Adipocyte (in vitro differentiated cells): ENCODE measurements at places on chromosomes 5 and 9.

DNA sequence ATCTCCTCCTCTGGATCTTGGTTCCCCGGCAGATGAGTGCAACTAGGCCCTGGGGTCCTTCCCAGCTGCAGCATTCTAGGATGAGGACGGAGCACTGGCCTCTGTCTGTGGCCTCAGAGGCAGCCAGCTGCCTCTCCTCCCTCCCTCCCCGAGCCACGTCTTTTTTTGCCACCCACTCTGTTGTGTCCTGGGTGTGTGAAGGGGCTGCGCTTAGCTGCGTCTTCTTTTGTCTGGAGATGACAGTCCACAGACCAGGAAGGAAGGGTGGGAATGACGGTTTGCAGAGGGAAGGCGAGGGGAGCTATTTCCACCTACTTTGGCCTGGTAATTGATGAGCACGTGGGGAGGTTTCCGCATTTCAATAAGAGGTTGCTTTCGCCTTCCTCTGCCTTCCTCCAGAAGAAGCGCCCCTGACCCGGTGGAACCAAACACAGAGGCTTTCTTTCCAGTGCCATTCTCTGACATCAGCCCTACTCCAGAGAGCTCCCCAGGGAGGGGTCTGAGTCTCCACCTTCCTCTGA lies 34.5 kb upstream of the GABRP start:
- no peak for DNase-seq

GRCh38 chr9:15353892-15354291 lies 46.9 kb upstream of the TTC39B start:
- DNase-seq, result no peak

DNA sequence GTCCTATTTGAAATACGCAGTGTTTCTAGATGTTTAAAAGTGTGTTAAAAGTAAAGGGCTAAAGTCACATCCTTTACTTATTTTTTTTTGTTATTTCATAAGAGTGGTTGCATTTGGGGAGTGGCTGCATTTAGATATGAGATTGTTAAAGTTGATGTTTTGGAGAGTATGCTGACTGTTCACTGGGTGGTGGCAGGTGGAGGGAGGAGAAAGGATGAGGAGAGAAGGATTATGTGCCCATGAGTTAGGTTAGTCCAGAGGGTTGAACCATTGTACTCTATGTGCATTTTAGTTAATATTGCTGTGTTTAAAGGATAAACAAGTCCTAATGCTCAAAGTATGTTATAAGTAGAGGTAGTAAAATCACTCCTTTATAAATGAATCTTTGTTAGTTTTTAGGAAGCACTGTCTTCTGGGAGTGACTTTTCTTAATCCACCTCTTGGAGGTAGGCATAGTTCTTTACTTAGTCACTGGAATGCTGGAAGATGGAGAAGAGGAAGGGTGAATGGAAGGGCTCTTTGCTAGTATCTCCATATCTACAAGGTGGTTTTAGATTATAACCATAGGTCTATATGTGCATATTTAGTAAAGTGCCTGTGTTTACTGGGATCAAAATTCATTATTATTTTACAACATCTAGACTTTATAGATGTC lies 332.3 kb downstream of the NPR3 start:
- no peak for DNase-seq

GRCh38 chr5:180021900-180022299 lies 49.7 kb downstream of the RNF130 start:
- DNase-seq, result no peak

GRCh38 chr5:130964231-130965202 lies 200.5 kb downstream of the HINT1 start:
- DNase-seq, result no peak

GRCh38 chr9:124350494-124351263 lies 64.6 kb downstream of the PSMB7 start:
- no peak for DNase-seq

DNA sequence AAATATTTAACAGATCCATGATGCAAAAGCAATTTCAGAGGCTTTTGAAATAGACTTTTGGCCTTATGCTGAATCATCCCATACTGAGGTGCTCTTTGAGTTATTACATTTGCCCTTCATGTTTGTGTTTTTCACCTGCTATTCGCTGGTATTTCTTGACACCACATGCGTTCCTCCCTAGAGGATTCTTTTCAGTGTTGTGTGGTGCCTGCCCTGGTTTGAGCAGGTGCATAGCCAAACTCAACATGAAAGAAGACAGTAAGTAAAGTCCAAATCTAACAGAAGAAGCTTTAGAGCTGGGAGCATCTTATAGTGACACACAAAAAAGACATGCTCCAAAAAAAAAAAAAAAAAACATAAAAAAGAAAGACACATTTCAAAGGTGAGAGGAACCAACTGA lies 796.3 kb downstream of the SEMA5A start:
- DNase-seq, result no peak

DNA sequence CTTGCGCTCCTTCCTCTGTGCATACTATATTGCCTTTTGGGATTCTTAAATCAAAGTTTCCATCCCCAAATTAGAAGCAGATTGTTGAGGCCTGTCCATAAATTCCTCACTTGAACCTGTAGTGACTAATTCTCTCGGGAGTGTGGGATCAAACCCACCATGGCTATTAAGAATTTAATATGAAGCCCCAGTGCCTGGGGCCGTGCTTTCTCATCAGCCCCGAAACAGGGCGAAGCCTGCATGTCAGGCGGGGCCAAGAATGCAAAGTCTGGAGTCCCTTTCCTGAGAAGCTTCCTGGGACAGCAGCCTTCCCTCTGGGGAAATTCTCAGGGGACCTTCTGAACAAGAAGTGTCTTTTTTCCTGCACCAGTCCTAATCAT lies 29.3 kb upstream of the FAT2 start:
- DNase-seq, result peak; percentile 8

GRCh38 chr9:129138476-129139232 lies 27.4 kb downstream of the PTPA start:
- peak; percentile 66 for DNase-seq

DNA sequence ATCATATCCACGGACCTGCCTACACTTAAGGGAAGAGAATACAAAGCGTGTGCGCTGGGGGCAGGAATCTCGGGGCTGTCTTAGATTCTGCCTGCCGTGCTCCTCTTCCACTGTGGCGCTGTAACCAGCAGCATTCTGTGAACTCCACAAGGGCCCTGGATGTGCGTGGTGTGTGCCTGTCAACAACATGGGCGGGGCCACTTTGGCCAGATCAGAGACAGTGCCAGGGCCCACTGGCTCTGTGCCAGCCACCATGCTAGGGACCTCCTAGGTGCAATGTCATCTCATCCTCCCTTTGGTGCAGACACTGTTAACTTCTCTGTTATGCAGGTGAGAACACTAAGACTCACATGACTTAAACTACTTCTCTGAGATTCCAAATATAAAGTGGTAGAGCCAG lies 113.7 kb downstream of the COL23A1 start:
- DNase-seq, result no peak

- DNase-seq, result no peak
These were observed 30.6 kb downstream of the ATPSCKMT start for GRCh38 chr5:10219068-10219467.

GRCh38 chr9:93709600-93710369 lies 133.4 kb downstream of the PHF2 start:
- DNase-seq, result no peak

- no peak for DNase-seq
These were observed 18.4 kb downstream of the NKD2 start for GRCh38 chr5:1026700-1027621.

DNA sequence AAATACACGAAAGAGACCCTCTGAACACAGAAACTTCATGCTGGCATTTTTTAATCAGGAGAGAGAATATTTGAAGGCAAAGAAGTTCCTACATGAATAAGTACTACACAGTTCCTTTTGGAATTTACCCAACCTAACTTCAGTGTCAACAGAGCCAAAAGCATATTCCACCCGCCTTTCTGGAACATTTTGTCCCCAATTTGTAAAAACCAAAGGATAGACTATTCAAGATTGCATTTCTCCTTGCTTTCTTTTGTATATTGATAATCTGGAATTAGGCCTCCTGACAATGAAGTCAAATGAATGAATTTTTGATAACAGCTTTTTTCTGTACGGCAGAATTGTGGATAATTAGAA lies 39.4 kb upstream of the TRAF1 start:
- DNase-seq, result peak; percentile 40

DNA sequence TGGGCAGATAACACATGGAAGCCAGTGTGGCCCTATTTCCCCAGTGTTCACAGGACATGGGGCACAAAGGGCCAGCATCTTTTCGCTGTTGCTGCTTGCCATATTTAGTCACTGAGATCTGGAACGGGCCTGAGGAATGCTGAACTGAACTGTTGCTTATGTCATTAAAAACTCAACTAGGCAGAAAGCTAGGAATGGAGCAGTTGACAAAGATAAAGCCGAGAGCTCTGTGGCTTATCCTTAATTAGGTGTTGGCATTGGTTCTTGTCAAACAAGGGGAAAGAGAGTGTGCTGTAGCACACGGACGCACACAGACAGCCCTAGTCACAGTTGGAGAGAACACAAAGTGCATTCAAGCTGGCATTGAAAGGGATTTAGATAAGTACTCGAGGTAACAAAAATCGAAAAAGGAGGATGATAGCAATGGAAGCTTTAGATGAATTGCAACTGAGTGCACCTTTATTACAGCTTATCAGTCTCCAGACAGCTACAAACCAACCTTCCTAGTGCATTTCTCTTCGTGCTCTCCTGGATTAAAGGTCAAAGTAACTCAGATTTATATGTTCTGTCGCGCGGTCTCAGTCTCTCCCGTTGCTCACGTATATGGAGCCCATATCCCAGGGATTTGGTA lies 450.2 kb upstream of the ZNF608 start:
- no peak for DNase-seq

DNA sequence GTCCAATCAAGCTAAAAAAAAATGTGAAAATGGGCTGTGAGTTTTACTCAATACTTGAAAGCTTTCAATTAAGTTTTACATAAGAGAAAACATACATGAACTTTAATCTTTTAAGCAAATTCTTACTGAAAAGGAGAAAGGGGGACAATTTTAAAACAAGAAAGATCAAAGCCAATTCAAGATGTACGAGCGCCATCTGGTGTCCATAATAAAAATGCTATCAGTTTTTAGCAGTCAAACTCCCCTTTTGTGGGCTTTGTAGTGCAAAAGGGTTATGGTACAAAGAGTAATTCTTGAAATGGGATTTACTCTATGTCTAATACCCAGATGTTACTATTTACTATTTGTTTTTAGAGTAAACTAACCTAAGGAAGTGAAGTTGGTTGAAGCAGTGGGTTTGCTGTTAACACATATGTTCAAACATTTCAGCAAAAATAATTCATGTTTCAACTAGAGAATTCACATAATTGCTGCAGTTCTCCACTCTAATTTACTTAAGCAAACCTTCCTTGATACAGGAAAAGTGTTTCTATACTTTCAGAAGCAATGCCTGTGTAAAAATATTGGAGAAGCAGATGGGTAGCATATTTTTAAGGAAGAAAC lies 228.2 kb upstream of the TYRP1 start:
- DNase-seq, result peak; percentile 68

DNA sequence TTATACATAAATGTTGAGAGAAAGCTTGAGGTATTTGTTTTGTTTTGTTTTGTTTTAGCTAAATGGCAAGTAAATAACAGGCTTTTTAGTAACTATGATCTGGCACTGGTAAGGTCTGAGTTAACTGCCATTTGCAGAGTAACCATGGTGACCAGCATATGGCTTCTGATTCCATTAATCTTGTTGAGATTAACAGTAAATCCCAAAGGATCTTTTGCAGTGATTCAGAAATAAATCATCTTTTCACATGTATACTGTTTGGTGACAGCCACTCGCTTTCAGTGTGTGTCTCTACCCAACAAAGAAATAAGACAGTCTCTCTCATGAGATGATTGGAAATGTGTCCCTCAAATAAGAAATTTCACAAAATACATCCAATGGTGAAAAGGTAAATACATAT lies 235.6 kb downstream of the RAB3C start:
- no peak for DNase-seq

DNA sequence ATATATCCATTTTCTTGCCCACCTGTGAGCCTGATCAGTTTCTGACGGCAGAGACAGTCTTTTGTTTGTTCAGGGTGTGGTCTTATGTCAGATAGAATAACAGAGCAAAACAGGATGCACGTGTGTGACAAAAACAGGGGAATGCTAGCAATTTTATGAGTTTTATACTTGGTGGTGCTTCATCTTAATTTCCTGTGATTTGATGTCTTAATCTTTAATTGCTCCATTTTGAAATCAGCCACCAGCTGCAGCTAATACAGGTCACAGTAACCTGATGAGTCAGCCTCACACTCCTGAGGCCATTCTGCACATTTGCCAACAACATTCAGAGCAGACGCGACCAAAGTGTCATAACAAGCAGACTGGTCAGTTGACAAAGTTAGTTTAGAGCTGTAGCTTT lies 42.3 kb upstream of the JMY start:
- DNase-seq, result peak; percentile 36

DNA sequence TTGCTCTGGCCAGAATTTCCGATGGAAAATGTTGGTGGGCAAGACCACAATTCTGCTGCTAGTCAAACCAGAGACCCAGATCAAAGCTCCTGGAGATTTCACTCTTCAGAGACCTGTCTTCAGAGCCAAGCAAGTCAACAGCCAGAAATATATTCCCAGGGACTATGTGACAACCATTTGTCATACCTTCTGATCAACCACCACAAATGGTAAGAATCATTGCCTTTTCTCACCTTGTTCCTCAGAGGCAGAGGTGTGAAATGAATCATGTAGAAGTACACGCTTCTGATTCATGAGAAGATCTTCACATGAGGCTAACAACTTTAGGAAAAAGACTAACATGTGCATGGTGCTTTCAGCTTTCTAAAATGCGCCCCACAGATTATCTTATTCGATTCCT lies 53.5 kb downstream of the SUSD1 start:
- no peak for DNase-seq

- DNase-seq, result peak; percentile 83
These were observed 16.7 kb upstream of the MTMR12 start for GRCh38 chr5:32329395-32329834.

- no peak for DNase-seq
These were observed 571.0 kb upstream of the ARRDC3 start for GRCh38 chr5:91954136-91954535.

- DNase-seq, result no peak
These were observed 17.0 kb upstream of the CRB2 start for GRCh38 chr9:123338710-123339665.

- DNase-seq, result peak; percentile 42
These were observed 78.8 kb downstream of the GNAQ start for GRCh38 chr9:77952635-77953328.

DNA sequence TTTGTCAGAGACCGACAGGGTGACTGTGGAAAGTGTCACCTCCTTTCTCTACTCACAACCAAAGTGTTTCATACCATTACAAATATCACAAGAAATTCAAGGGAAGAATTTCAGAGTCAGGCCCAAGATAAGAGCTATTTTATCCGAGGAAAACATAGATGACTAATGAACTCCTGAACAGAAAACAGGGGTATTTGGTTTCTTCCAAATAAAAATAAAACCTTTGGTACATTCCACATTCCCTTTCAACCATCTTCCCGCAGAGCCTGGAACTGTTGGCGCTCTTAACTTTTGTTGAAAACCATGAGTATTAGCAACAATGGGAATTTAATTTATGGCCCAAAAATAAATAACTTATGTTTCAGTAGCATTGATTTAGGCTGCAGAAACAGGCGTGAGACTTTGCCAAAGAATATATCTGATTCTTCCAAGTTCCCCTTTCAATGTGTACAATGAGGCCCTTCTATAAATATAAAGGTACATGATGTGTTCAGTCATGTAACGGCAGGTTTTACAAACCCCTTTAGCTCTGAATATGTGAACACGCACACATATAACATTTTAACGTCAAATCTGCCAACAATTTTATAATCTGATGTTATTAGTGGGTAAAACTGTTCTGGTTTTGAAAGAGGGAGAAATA lies 69.5 kb downstream of the RETREG1 start:
- DNase-seq, result no peak

- peak; percentile 4 for DNase-seq
These were observed 217.5 kb upstream of the SH3GL2 start for GRCh38 chr9:17361378-17361777.
